NCI-H510A (cell line): ENCODE measurements at places on chromosomes 7 and 10.

- no peak for DNase-seq
Observed at GRCh38 chr10:48608279-48608681, 3.4 kb upstream of the ARHGAP22 start.

GRCh38 chr7:84981055-84981976, 205.5 kb downstream of the SEMA3D start:
- DNase-seq: no peak

DNA sequence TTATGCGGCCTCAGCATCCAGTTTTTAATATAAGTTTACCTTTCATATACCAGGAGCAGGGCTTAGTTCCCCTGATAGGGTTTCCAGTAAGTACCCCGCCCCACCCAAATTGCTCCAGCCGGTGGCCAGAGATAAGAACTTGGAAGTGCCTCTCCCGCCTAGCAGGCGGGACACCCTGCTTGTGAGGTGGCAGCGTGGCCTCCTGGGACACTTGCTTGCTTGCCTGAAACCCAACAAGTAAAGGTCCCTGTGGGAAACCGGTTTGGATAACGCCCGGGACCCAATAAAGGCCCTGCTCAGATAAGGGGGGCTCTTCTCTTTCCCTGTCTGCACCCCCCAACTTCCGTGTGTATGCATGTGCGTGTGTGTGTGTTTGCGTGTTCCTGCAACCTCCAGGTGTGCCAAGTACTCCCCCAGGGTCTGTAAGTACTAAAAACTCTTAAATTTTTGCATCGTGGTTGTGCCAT, 154.3 kb downstream of the ARHGAP21 start:
- no peak for DNase-seq

GRCh38 chr7:72313906-72314305, 98.2 kb downstream of the CALN1 start:
- no peak for DNase-seq

DNA sequence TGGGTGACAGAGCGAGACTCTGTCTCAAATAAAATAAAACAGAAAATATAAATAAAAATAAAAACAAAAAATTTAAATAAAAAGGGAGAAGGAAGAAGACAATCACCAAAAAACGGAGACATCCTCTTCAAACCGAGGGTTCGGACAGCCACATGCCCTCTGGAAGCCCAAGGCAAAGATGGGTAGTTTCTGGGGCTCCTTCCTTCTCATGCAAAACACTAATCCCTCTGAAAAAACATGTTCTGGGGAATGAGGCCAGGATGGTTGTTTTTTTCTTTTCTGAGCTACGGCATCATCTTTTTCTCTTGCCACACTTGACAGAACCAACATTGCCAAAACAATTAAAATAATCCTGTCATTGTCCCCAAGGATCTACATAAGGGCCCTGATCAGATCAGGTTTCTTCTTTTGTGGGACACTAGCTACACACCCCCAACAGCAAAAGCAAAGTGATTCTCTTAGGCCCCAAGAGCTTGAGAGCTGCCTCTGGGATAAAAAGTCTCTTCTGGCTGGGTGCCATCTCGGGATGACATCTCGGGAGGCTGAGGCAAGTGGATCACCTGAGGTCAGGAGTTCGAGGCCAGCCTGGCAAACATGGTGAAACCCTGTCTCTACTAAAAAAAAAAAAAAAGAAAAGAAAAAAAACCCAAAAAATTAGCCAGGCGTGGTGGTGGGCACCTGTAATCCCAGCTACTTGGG, 14.2 kb upstream of the POR start:
- no peak for DNase-seq

GRCh38 chr10:132571650-132572544, 34.3 kb downstream of the INPP5A start:
- no peak for DNase-seq
